ENCODE measurements at places on chromosomes 4 and X.

GRCh38 chr4:3013323-3013722 lies 50.0 kb downstream of the GRK4 start:
- DNase-seq: no peak

GRCh38 chr4:10050261-10050661 lies 29.0 kb upstream of the SLC2A9 start:
- DNase-seq: no peak

GRCh38 chr4:140108243-140108642 lies 45.7 kb downstream of the MAML3 start:
- no peak for DNase-seq

- no peak for DNase-seq
Observed at GRCh38 chr4:181661090-181661489, 582.1 kb upstream of the TENM3 start.

DNA sequence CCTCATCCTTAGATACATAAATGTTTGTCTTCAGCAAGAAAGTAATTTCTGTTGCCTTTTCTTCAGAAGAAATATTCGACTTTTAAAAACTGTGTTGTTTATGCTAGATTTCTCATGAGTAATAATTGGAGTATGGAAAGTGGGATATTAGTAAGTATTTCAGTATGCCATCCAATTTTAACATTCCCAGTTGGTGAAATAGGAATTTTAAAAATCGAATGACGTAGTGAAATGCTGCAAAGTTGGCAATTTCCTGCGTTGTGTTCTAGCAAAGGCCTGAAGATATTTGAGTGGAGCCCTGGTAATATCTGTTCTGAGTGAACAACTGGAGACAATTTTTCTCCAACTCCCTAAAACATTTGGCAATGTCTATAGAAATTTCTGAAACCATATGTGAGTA lies 190.1 kb downstream of the ZNF330 start:
- no peak for DNase-seq

- no peak for DNase-seq
Observed at GRCh38 chr4:37762991-37763368, 63.5 kb upstream of the PGM2 start.

GRCh38 chrX:20595928-20596575 lies 329.3 kb upstream of the RPS6KA3 start:
- DNase-seq: no peak

GRCh38 chrX:118760025-118760424 lies 32.6 kb downstream of the IL13RA1 start:
- no peak for DNase-seq

GRCh38 chrX:139156356-139156755 lies 374.2 kb upstream of the F9 start:
- DNase-seq: no peak

DNA sequence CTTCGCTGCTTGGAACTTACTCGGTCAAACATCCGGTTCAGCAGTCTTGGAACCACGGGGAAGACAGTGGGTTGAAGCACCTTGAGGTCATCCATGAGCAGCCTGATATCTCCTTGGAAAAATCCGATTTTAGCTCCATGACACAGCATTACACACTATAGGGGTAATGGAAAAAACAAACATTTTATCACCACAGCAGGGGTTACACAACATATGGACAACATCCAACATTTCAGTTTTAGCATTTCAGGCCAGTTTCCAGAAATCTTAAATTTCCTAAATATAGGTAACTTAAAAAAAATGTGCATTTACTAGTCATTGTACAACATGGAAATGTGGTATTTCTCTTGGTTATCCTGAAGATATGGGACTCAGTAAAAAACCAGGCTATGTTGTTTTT lies 34.4 kb upstream of the CENPU start:
- no peak for DNase-seq

- DNase-seq: no peak
Observed at GRCh38 chr4:66187175-66187720, 517.0 kb upstream of the EPHA5 start.

GRCh38 chrX:8424912-8425311 lies 39.7 kb upstream of the VCX3B start:
- no peak for DNase-seq

DNA sequence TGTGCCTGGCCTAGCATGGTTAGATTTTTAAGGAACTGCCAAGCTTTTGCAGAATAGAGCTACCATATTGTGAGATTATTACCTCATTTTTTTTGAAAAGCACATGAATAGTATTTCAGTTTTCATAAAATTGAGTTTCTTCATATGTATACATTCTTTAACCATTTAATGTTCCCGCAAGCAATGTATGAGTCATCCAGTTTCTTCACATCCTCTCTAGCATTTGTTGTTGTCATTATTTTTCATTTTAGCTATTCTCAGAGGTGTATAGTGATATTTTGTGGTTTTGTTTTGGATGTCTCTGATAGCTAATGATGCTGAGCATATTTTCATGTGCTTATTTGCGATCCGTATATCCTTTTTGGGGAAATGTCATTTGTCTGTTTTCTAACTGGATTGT lies 74.9 kb downstream of the GLUD2 start:
- DNase-seq: no peak

GRCh38 chr4:76610751-76611547 lies 175.9 kb downstream of the SHROOM3 start:
- DNase-seq: no peak

GRCh38 chrX:96410927-96411326 lies 273.7 kb upstream of the DIAPH2 start:
- DNase-seq: no peak

DNA sequence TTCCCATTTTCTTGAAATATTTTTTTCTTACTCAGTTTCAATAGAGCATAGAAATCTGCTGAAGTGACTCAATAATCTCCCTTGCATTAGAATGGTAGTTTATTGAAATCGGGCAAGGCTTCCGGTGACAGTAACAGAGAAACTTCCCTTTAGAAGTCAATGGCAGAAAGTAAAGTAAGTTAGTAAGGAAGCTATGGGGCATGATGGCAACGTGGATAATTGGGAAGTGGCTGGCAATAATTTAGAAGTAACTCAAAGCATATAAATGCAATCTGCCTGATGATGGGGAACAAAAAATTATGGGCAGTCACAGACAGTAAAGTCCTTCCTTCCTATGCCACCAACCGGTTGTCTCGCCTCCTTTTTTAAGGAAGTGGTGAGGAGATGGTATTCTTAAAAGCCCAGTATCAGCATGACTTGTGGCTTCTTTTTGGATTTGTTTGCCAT lies 7.6 kb downstream of the CYBB start:
- DNase-seq: no peak

DNA sequence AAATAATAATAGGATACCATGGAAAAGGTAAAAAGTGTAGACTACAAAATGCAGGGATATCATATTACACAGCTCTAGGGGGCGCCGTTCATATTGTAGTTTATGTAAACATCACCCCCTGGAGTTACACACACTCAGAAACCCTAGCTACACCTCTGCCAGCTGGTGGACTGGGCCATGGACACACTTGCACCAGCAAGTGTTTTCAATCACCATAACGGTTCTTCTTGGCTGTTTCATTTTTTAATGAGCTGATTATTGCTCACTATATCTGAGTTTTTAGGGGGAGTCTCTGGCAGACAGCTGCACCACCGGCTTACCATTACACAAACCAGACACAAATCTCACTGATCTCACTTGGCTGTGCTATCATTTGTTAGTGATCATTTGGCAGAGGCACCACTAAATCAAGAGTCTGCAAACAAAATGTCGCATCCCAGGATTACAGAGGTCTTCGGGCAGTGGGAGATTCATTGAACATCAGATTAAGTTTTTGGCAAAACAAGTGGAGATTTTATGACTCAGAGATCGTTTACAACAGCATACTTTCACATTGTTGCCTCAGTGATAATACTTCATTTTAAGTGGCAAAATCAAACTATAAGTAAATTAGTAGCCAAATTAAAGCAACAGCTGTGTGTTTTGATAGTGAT lies 185.7 kb downstream of the UNC5C start:
- no peak for DNase-seq

DNA sequence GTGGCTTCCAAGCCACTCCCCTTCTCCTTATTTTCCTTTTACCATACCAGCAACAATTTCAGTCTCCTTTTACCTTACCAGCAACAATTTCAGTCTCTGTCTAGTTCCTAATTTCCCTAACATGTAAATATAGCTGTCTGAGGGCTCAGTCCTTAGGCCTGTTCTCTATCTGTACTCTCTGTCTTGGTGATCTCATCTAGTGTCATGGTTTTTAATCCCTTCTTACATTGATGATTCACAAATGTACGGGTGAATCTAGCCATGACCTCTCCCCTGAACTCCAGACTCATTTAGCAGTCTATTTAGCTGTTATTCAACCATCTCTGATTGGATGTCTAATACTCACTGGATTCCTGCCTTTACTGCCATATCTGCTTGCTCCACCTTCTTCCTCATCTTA lies 7.2 kb downstream of the IL15 start:
- no peak for DNase-seq

DNA sequence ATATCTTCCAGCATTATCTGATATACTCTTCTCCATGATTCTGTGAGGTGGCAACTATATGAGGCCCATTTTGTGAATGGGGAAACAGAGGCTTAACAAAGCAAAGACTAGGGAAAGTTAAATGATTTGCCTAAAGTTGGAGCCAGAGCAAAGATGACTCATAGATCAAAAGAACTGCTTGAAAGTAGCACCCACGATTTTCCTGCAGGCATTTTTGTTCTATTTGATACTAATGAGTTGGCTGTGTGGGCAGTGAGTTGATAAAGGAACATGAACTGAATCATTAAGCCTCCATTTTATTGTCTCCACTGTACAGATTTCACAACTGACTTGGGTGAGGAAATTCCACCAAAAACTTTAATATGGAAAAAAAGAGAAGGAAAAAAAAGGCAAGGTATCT lies 138.9 kb upstream of the IGFBP7 start:
- DNase-seq: no peak

DNA sequence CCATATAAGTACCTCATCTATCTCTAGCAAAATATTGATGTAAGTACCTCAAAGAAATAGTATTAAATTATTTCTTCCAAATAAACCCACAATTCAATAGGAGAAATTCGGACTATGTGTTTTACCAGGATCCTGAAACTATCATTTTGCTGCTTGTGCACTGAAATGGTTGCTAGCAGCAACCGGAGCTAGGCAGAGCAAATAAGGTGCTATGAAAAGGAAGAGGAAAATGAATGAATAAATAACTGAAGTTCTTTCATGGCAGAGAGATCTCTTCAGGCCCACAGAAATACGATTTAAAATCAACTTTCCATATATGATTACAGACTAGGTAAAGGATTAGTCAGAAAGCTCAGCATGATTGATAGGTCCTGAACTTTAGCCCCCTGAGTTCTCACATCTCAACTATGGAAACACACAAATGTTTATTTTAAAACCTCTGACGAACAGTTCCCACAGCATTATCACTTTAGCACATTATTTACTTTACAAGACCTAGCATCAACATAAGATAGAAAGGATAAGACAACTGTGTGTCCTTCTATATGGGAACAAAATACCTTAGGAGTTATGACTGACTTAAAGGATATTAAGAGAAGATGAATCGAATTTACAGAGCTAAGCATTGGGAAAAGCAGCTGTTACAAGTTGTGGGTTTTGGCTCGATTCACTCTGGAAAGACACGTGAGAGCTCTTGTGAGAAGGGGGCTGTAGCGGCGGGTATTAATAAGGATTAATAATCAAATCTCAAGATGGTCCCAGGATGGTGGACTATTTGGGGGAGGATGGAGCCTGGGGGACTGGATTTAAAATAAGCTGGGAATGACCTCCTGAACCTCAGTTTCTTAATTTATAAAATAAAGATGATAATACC lies 104.3 kb downstream of the CORIN start:
- DNase-seq: peak; percentile 27

- peak; percentile 86 for DNase-seq
Observed at GRCh38 chr4:26860922-26861433, 337 bp downstream of the STIM2 start.

GRCh38 chrX:11577603-11578002 lies 88.1 kb downstream of the ARHGAP6 start:
- no peak for DNase-seq

GRCh38 chrX:74536152-74536831 lies 78.1 kb downstream of the RLIM start:
- DNase-seq: peak; percentile 91

DNA sequence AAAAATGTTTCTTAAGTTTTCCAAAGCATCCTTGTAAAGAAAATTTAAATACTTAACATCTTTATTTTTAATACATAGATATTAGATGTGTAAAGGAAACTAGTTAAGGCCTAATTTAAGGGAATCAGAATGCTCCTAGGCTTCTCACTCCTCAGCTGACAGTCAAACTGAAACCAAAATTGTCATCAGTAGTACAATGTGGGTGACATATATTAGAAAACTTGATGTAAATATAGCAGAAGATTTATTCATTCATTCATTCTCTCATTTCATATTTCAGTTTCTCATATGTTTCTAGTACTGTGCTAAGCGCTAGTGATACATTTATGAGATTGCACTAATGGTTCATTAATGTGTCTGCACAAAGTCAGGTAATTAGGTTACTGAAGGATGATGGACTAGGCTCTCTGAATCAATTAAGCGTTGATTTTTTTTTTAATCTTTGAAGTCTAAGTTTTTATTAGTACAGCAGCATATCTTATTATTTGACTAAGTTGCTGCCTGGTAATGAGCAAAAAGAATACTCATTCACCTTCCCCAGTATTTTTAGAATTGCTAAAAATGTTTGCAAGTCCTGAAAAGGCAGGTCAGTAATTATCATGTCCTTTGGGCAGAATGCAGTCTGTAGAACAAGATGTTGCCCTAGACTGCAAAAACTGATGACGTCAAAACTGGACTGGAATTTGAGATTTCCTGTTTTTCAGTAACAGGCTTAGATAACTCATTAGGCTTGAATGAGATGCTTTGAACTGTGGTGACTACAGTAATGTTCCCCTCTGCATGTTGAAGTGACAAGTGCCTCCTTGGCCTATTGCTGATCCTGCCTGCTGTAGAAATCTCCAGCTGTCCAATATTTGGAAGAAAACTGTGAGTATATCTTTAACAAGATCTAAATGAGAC lies 128.7 kb downstream of the ARHGAP24 start:
- DNase-seq: peak; percentile 19

GRCh38 chrX:46626566-46626965 lies 53.0 kb downstream of the CHST7 start:
- no peak for DNase-seq

DNA sequence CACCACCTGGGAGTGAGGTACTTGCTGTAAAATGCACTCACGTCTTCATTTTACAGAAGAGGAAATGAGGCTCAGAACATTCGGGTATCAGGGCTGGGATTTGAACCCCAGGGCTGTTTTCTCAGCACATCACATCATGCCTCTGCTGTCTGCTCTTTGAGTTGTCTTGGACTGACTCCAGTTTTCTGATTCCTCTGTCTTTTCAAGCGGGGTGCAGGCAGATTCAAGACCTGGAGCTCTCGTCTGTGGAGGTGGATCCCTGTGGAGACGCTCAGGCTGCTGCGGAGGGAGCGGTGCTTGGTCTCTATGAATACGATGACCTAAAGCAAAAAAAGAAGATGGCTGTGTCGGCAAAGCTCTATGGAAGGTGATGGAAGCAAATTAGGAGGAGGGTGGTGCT lies 6.3 kb downstream of the LAP3 start:
- DNase-seq: no peak

DNA sequence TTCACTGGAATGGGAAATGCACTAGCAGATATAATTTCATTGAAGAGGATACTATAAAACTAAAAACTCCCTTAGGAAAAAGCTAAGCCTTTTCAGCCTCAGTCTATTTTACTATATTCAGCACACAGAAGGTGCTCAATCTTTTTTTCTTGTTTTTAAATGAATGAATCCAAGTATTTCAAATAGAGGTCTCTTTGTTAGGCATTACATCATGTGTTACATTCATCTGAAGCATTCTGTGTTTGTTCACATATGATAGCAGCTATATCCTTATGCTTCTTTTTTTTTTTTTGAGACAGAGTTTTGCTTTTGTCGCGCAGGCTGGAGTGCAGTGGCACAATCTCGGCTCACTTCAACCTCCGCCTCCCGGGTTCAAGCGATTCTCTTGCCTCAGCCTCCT lies 278.4 kb downstream of the CAMK2D start:
- no peak for DNase-seq
